ENCODE measurements at places on chromosomes 2 and 18. TPM values are rescaled to one million over a fixed set of nuclear protein-coding genes. Genes with fewer than 3 reads are reported as not detected.

INPP1 gene
- total RNA-seq, result 10.1 TPM

IL18RAP gene
- total RNA-seq, result not detected

IL1F10 gene
- not detected for total RNA-seq

DNA sequence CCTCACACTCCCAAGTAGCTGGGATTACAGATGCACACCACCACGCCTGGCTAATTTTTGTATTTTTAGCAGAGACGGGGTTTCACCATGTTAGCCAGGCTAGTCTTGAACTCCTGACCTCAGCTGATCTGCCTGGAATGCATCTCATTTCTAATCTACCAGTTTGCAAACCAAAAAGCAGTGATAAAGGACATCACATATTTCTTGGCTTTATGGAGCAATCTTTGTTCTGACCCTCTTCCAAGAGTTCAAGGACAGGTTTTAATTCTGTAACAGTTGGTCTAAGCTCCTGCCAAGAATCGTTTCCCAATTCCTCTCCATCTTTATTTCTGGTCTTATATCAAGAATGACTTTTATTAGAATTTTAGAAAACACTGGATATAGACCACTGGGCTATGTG lies 67.7 kb downstream of the SLC40A1 start:
- peaks cover 9% of the 10 kb centered on the region for H3K27me3 ChIP-seq
- DNase-seq, result no peak
- no peaks in the 10 kb centered on the region for H3K4me1 ChIP-seq
- H3K27ac ChIP-seq, result no peak overlapping the region

AKAIN1 gene
- total RNA-seq, result not detected

Measured in SJSA1 (cell line).